ENCODE measurements at places on chromosomes 3 and 15.

- DNase-seq: no peak
These were observed 1.2 kb upstream of the ZNF609 start for GRCh38 chr15:64459066-64459781.

- no peak for DNase-seq
These were observed 2.5 kb downstream of the FOXL2NB start for GRCh38 chr3:138949445-138950005.

GRCh38 chr3:27165321-27165721 is 203.9 kb downstream of the NEK10 start:
- DNase-seq: no peak

- no peak for DNase-seq
These were observed 40.8 kb upstream of the IQCF6 start for GRCh38 chr3:51819709-51820406.

DNA sequence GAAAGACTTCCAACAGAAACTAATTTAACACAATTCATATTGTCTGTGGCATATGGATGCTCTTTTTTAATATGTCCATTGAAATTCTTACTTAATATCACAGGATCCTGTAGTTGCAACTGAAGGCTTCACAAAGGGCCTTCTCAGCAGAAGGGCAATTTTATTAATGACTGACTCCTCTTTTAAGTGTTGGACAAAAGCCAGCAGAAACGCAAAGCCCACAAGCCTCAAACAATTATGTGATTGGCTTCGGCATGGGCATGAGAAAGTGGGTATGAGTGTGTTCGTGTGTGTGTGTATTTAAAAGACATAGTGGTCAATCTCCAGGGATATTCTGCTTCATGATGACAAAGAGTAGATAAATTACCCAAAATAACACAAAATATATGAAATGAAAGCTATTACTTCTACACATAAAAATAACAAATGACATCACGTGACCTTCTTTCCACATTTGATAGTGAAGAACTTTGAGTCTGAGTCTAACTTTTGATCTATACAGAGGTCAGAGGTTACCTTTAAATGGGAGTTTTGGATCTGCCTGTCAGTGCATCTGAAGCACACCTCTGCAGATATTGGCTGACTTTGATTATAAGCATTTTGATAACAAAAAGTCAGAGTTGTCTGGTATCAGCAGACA is 496.9 kb downstream of the CADM2 start:
- DNase-seq: no peak

DNA sequence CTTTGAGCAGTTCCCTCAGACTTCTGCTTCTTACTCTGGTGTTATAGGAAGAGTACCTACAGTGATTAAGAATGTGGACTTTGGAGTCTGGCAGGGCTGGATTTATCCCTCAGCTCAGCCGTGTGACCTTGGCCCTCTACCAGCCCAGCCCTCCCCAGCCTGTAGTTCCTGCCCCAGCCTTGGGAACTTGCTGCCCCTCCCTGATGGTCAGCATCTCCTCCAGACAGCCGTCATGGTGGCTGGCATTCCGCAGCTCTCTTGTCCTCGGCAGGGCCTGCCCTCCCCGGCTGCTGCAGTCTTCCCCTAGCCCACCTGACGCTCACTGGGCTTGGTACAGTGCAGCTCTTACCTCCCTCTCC is 21.9 kb upstream of the CPNE9 start:
- no peak for DNase-seq

All from stimulated activated CD8-positive, alpha-beta memory T cell treated with anti-CD3 and anti-CD28 coated beads, Interleukin-15, amount 100 ng/mL, for 1 hour (primary cell).